ENCODE measurements at places on chromosomes 2 and 18.

DNA sequence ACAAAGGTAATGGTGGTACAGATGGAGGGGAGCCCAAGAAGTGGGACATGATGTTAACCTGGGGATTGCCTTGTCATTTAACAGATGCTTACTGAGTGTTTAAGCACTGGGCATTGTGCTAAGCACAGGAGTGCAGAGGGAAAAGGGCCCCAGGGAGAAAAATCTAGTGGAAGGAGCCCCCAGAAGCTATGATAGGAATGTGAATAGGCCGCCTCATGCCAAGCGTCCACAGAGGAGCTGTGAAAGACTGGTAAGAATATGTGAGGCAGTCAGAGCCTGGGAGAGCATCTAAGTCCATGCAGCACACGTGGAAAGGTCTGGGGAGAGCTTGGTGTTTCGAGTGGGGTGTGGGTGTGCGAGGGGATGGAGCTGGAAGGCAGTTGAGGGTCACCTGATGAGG, 5.5 kb downstream of the ZNF532 start:
- no peak for DNase-seq

DNA sequence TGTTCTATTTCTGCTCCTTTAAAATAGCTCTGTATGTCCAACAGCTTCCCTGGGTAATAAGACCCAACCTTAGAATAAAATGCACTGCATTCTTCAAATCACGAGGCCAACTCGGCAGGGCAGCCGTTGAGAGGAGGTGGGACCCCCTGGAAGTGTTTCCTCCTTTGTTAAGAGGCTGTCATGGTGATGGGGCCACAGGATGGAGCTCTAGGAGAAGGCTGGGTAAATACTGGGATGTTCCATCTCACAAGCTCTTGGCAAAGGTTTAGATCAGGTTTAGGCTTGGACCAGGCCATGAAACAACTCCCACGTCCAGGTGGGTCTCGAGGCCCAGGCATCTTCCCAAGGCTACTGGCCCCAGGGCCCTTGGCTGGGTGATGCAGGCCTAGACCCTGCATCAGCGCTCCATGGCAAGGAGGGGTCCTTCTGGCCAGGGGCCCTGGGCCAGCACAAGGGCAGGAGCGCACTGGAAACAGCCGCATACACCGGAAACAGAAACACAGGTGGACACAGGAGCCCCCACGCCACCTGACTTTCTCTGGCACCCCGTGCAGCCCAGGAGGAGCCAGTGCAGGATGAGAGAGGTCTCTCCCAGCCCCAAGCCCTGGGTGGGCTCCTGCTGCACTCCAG, 38.8 kb upstream of the OTOS start:
- no peak for DNase-seq

DNA sequence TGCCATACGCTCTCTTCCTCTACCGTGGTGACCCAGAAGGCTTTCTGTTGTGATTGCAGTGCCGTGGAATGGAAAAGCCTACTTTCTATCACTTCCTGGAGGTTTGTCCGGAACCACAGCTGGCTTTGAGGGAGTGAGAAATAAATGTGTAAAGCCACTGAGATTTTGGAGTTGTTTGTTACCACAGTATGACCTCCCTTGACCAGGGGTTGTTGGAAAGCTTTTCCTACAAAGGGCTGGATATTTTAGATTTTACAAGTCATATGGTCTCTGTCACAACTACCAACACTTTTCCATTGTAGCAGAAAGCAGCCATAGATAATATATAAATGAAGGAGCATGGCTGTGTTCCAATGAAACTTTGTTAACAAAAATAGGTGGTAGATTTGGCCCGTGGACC, 70.3 kb downstream of the VAPA start:
- DNase-seq, result no peak

DNA sequence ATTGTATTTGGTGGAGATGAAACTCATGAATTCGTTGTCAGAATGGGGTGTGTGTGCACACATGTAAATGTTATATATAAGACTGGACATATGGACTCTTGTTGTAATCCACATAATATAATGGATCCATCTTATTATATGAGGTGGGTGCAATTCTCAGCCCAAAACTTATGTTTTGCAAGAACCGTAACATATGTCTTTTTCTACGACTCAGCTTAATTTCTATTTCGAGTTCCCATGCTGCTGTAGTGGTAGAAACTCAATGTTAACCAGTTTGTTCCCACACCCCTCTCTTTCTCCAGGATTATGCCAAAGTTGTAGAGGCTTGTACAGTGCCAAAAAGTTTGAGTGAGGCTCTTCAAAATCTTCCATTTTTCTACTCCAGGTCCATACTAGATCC, 112.5 kb upstream of the SPOPL start:
- DNase-seq, result no peak

DNA sequence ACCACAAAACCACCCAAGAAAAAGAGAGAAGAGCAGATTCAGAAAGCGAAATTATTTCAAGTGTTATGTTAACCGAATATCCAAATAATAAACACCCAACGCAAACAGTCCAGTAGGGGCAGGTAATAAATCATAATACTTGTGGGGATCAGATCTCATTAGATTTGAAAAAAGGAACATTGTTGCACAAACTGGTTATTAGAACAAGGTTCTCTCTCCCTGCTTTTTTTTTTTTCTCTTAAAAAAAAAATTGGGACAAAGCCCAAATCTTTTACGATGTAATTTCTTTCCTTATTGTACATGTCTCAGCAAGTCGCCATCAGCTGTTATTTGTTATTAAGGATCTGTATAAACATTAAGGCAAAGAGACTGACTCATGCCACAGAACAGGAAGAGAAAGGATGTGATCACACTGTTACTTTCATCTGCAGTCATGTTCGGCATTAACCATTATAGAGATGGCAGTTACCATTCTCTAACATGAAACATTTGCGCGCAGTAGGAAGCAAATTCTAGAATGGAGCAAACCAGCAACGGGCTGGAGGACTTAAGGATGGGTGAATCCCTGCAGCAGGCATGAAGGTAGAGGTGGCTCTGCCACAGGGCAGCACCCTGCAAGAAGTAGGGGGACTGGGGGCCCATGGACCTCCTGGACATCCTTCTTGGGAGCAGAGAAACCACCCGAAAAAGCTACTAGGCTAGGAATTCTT, 42.0 kb downstream of the EPHA4 start:
- DNase-seq, result no peak

GRCh38 chr2:188345426-188345825, 53.8 kb downstream of the GULP1 start:
- no peak for DNase-seq

DNA sequence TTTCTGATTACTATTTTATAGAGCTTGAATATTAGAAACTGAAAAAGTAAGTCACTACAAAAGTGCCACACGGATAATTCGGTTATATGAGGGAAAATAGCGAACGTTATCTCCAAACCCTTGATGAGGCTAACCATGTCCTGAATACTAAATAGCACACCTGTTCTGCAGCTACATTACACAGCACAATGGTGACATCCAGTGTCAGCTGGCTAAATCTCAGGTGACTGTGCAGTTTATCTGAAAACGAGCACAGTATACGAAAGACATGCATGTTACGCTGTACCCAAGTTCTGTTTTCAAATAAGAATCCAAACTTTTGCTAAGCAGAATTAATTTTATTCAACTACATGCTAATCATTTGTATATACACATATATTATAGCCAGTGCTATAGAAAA, 9.0 kb downstream of the CCDC68 start:
- no peak for DNase-seq

- DNase-seq, result no peak
Observed at GRCh38 chr2:54499661-54500060, 43.5 kb downstream of the SPTBN1 start.

DNA sequence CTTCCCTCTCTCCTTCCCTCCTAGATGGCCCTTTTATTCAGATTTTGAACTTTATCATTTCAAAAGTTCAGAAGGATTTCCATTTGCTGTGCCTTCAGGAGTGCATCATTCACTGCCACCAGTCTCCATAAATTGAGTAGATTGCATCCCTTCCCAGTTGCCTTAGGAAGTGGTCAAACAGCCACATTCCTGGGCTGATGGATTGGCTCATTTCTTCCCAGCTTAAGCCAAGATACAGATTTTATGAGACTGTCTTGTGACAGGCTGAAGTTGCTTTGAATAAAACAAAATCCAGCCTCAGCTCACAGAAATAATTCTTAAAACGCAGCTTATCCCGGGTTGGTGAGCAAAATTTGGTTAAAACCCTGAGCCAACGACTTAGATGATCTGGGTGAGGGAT, 9.8 kb downstream of the NRP2 start:
- DNase-seq, result no peak

DNA sequence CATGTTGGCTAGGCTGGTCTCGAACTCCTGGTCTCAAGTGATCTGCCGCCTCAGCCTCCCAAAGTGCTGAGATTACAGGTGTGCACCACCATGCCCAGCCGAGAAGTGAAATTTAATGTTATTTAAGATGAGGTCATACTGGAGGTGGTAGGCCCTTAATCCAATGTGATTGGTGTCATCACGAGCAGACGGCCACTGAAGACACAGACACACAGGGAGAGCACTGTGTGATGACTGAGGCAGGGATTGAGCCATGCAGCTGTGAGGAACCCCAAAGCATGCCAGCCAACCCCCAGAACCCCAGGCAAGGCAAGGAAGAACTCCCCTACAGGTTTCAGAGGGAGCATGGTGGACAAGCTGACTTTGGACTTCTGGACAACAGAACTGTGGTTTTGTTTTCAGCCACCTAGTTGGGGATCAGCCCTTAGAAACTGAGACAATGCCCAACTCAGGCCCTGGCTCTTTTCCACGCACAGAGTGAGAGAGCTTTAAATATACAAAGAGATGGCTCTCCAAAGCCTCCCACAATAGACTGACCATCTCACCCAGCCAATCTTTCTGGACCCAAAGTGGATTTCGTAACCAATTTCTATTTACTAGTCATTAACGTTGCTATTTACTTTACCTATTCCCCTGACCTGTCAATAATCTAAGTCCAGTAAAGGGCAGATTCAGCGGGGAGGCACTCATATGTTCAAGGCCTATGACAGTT, 34.2 kb downstream of the TBC1D8 start:
- no peak for DNase-seq

GRCh38 chr2:174344716-174345461, 10.1 kb downstream of the SP9 start:
- DNase-seq, result no peak

DNA sequence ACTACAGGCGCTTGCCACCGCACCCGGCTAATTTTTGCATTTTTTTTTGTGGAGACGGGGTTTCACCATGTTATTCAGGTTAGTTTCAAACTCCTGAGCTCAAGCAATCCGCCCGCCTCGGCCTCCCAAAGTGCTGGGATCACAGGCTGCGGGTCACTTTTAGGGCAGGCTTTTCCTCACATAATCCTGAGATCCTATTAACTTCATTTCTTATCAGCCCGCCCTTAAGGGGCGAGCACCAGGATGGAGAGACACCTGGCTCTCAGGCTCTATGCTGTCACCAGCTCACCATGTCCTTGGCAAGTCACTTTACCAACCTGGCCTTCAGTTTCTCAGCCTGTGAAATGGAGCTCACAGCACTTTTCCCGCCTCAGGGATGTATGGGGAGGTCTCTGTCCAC, 23.0 kb downstream of the ZFP36L2 start:
- no peak for DNase-seq

- DNase-seq, result no peak
Observed at GRCh38 chr18:44934901-44935300, 254.2 kb downstream of the SETBP1 start.

DNA sequence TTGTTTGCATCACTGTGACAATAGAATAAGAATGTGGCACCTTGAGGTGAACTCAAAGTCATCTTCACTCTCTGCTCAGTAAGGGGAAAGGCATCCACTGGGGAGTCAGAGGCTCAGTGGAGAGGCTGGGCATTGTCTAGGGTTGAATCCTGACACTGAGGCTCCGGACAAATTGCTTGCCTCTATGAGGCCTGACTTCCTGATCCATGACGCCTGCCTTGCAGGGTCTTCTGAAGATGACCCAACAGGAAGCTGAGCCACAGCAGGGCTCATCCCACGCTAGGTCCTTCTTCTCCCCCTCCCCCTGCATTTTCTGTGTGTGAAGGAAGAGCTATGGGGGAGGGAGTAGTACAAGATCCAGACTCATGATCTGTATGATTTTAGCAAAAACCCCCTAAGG, 265.1 kb downstream of the SH3BP4 start:
- DNase-seq, result no peak

GRCh38 chr2:231522418-231523180, 7.6 kb downstream of the NMUR1 start:
- DNase-seq, result no peak

DNA sequence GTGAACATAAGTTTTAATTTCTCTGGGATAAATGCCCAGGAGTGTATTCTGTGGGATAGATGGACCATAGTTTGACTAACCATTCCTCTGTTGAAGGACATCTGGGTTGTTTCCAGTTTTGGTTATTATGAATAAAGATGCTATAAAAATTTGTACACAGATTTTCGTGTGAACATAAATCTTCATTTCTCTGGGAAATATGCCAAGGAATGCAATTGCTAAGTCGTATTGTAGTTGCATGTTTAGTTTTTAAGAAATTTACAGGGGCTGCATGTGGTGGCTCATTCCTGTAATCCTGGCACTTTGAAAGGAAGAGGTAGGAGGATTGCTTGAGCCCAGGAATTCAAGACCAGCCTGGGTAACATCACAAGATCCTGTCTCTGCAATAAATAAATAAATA, 6.9 kb upstream of the SLC11A1 start:
- DNase-seq, result no peak

DNA sequence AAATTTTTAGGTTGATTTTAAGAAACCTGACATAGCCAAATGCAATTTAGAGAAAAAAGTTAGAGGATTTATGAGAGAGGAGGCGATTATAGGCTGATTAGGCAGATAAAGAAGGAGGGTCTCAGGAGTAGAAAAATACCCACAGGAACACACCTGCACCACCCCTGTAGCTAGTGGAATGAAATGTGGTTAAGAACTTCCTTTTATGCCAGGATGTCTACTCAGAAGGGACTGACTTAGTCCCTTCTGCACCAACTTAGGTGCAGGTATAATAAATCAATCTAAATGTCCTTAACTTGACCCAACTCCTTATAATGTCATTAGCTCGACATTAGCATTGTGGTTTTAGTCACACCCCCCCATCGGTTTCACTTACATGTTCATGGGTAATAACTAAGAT, 1274.5 kb upstream of the TMEFF2 start:
- no peak for DNase-seq

- DNase-seq, result no peak
Observed at GRCh38 chr18:79949697-79950487, 1.6 kb downstream of the SLC66A2 start.
